ENCODE measurements at places on chromosomes 7 and 10.

GRCh38 chr7:27124096-27124901 is 6.3 kb downstream of the HOXA4 start:
- DNase-seq: peak; percentile 96

DNA sequence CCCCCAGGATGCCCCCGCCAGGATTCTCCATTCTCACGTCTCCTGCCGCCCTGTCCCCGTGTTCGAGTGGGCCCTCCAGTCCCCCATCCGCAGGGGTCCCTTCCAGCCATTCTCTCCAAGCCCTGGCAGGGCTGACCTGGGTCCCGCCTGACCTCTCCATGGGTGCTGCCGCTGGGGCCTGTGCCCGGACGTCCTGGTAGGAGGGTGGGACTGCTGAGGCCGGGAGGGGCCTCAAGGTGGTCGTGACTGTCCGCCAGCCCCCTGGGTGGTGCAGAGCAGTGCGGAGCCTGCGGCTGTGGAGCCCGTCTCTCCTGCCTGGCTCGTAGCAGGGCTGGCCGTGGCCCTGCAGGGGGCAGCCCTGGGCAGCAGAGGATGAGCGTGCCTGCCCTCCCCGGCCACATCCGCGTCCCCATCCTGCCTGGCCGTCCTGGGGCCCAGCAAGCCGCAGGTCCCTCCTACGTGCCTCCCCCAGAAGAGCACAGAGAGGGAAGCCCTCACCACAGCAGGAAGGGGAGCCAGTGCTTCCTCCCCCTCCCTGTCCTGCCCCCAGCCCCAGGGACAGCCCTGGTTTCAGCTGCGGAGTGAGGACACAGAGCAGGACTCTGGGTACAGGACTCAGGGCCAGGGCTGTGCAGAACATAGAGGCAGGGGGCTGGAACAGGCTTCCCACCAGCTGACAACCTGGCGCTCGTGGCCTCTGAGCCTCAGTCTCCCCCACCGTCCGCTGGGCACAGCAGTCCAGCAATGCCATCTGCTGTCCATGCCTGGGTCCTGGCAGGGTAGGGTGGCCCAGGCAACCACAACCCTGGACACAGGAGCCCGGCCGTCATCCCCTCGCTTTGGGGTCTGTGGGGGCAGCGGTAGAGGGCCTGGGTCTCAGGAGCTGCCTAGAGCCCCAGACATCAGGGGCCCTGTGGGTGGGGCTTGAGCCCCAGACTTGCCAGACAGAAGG is 1.5 kb upstream of the GRIFIN start:
- peak; percentile 90 for DNase-seq

- no peak for DNase-seq
Observed at GRCh38 chr10:72250666-72251065, 23.1 kb upstream of the DDIT4 start.

GRCh38 chr10:59588791-59589190 is 120.9 kb downstream of the SLC16A9 start:
- DNase-seq: no peak

GRCh38 chr7:80775897-80776296 is 137.5 kb downstream of the CD36 start:
- DNase-seq: no peak

- no peak for DNase-seq
Observed at GRCh38 chr7:33040803-33041516, 21.6 kb downstream of the NT5C3A start.

DNA sequence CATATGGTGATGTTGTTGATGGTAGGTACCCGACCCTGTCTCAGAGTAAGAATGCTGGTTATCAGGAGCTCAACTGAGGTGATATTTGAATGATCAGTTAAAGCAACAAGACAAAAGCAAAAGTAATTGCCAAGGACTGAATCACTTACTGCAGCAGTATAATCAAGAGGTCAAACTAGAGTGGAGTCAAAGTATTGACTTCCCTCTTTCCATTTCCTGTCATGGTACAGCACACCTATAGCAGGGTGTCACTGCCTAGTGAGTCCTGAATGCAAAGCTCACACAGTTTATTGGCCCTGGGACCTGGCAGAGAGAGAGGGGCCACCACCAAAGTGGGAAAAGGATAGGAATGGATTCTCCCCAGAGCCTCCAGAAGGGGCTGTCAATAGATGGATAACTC is 886.1 kb upstream of the SORCS1 start:
- no peak for DNase-seq

GRCh38 chr7:114182837-114183236 is 231.8 kb upstream of the FOXP2 start:
- DNase-seq: no peak

- no peak for DNase-seq
Observed at GRCh38 chr7:146655928-146656797, 539.6 kb downstream of the CNTNAP2 start.

DNA sequence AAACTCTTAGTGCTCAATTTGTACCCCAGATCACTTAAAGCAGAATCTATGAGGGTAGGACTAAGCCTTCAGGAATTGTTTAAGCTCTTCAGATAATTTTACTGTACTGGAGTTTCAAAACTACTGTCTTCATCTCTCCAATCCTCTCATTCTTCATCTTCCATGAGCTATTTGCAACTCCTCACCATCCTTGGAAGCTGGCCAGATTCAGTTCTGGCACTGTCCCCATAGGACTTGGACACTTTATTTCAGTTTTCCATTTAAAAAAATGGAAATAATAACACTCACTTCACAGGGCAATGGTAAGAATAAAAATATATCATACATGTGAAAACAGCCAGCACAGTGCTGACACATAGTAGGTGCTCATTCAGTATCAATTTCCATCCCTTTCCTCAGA is 74.6 kb downstream of the PPP1R17 start:
- no peak for DNase-seq

DNA sequence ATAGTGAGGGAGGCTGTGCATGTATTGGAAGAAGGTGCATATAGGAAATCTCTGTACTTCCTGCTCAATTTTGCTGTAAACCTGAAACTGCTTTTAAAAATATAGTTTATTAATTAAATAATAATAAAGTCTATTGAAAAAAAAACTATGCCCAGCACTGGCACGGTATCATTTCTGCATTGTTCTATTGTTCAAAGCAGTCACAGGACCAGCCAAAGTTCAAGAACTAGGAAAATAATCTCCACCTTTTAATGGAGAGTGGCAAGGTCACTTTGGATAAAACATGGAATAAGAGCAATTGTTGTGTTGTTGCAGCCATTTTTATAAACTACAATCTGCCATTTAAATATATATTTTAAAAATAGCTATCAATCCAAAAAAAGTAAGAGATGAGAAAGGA is 24.7 kb downstream of the ASAH2 start:
- no peak for DNase-seq

DNA sequence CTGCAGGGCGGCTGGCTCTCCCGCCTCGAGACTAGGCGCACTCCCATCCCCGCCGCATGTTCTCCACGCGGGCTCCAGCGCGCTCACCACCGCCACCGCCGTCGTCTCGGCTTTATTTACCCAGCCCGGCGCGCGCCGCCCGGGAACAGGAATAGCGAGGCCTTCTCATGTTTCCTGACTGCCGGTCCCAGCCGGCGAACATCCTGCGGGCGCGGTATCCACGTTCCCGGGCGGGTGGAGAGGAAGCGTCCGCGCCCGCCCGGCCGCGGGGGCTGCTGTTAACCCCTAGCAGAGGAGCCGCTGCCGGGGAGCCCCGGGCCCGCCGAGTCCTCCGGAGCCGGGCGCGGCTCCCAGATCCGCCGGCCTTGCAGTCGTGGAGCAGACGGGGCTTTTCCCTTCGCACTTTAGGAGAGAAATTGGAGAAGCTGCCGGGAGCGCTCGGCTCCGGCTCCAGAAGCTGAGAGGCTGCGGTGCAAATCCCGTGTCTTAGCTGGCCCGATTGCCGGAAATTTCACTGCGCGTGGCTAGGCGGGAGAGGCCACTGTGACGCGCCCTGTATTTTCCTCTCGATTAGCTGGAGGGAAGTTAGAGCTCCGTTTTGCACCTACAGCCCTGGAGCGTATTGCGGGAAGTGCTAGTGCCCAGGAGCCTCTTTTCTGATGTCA is at the start of gene MKX:
Gene MKX, minus strand, starts transcription at position 88 of the 665 bp plus-strand sequence. CDS start 2,404 bp downstream, outside the sequence.
- peak; percentile 94 for DNase-seq

DNA sequence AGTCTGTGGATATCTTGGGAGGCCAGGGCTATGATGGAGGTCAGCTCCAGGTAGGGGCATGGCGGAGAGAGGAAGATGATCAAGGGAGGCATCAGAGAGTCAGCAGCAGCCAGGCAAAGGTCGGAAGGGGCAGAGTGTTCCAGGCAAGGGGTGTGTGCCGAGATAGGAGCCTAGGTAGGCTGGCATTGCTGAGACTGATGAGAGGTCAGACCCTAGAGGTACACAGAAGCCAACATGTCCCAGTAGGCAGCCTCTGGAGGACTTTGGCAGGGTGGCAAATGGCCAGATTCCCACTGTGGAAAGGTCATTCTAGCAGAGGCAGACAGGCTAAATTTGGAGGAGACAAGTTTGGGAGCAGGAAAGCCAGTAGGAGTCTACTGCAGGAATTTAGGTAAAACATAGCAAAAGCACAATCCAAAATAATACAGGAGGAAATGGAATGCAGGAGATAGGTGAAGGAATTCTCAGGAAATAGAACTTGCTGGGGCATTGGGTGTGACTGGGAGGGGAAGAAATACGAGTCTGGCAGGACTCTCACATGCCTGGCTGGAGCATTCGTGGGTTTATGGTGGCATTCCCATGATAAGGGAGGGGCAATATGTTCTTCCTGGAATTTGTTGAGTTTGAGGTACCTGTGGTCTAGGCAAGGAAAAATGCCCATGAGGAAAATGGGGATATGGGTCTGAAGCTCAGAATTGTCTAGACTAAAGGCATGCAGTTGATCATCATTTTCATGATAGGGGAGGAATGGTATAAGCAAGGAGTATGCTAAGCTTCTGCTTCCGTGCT is 25.7 kb downstream of the TMEM176A start:
- no peak for DNase-seq

DNA sequence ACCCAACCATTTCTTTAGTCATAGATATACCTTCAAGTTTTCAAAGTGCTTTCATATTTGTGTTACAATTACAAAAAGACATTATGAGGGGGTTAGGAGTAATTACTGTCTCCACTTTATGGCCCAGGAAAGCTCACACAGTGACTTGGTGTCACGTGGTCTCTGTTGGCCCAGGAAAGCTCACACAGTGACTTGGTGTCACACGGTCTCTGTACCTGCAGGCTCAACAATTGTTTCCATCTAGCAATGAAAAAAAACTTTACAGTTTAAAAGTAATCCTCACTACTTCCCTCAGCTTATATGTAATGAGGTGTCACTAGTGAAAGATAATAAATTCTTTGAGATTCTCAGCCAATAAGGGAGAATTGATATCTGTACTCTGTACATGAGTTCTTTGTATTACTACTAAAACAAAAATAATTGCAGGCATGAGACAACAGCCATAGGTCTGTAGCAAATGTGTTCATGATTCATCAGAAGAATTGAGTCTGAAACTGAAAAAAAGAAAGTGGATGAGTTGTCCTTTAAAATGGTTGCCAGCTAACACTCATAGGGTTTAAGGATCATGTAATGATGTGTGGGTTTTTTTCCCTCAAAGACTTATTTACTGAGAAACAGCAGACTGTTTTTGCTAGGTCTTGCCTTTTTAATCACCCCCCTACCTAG is 10.9 kb downstream of the OGDH start:
- DNase-seq: no peak

DNA sequence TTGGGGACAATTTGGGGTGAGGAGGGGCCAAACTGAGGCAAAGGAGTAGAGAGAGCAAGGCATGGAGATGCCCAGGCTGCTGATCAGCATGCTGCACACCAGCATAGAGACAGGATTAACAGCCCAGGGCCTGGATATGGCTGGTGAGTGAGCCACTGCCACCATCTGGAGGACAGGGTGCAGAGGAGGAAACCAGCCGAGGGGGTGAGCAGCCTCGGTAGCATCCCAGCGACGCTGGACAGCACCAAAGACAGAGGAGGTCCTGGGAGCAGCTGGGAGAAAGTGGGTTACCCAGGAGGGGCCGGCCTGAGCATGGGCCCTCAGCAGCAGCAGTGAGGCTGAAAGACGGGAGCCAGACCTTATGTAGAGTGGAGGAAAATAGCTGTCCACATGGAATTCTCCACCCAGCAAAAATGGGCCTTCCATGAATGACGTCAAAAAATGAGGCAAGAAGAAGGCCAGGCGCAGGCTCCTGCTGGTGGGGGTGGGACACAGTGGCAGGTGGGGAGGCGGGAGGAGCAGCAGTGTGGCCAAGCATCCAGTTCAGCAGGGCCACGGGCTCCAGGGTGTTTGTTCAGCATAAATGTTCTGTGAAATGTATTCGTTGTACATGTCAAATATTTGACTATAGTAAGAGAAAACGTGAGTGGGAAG is 16.7 kb downstream of the RET start:
- no peak for DNase-seq

DNA sequence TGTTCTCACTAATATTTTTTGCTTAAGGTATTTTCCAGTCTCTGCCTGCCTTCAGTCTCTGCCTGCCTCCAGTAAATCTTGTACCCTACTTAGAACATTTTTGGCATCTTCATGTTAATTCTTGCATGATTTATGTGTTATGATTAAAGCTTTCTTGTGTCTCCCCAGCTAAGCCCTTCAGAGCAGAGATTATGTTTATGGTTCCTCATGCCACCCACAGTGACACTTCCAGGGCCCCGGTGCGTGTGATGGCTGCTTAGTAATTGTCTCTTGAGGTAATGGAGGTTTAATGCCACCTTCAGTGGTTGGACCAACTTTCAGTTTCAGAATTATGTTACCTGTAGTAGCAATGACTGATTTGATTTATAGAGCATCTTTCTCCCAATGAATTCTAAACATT is 70.6 kb upstream of the MET start:
- DNase-seq: no peak

DNA sequence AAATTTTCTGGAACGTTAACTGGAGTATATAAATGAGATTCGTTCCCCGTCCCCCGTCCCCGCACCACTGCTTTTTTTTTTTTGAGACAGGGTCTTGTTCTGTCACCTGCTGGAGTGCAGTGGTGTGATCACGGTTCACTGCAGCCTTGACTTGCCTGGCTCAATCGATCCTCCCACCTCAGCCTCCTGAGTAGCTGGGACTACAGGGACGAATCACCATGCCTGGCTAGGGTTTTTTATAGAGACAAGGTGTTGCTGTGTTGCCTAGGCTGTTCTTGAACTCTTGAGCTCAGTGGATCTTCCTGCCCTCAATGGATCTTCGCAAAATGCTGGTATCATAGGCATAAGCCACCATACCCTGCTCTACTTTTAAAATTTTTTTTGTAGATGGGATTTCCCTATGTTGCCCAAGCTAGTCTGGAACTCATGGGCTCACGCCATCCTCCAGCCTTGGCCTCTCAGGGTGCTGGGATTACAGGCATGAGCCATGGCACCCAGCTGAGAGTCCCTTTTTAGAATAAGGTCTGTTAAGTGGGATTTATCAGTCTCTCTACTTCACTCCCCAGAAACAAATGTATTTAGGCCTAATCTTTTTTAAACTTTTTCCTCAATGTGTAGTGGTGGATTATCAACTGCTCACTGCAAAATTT is 122.9 kb downstream of the LYZL1 start:
- no peak for DNase-seq

All from posterior vena cava (tissue), 2 donors.